ENCODE measurements at places on chromosomes 4 and X.

- DNase-seq, result peak; percentile 1
Observed at GRCh38 chrX:78514852-78515251, 144.3 kb downstream of the RTL3 start.

- no peak for DNase-seq
Observed at GRCh38 chrX:39580043-39580442, 517.7 kb downstream of the BCOR start.

DNA sequence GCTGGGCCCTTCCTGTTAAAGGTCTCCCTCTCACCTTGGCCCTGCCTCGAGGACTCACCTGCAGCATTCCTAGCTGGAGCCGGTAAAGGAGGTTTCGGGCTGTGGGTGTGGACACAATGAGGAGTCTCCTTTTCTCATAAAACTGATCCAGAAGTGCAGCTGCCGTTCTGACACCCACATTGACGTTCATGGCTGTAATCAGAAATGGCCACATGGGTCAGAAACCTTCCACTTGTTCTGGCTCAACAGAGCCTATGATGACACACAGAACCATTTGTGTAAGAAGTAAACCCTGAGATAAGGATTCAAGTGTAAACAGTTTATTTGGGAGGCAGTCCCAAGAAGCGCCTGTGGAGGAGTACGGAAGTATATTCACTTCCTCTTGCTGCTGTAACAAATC lies 63.8 kb downstream of the SRPX start:
- DNase-seq, result no peak

GRCh38 chrX:68932611-68933010 lies 103.8 kb downstream of the EFNB1 start:
- DNase-seq, result no peak

- DNase-seq, result no peak
Observed at GRCh38 chr4:174156239-174156826, 127.1 kb downstream of the FBXO8 start.

DNA sequence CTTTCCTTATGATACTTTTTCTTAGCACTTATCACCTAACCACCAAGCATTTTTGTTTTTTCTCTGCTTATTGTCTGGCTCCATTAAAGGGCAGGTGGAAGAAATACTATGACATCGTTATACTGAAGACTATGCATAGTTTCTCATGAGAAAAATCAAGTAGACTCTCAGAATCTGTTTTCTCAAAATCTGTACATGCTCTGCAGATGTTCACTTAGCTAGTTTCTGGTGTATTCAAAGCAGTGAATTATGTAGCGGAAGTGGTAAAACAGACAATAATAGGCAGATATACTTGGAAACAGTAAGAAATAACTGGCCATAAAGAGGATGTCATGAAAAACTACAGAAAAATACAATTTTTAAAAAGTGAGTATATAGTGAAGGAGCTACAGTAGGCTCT lies 146.0 kb downstream of the STIM2 start:
- no peak for DNase-seq

DNA sequence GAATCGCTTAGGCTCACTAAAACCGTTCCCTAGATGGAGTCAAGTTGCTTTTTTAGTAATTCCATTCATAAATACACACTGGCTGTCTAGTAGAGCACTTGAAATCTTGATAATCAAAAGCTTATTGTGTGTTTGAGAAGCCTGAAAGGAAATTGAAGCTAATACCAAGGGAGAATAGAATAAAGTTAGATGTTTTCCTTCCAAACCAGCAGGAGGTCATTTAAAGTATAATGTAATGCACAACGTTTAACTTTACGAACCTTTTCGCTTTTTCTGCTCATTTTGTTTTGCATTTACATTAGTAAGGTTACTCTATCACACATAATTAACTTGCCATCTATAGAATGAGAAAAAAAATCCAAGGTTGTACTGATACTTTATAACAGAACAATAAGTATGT lies 440.9 kb downstream of the NKX6-1 start:
- no peak for DNase-seq

- peak; percentile 49 for DNase-seq
Observed at GRCh38 chr4:112515198-112516065, 548 bp downstream of the NEUROG2 start.

GRCh38 chr4:159828687-159829086 lies 725.8 kb downstream of the RAPGEF2 start:
- DNase-seq, result no peak

- no peak for DNase-seq
Observed at GRCh38 chr4:61128682-61129081, 71.4 kb upstream of the ADGRL3 start.

DNA sequence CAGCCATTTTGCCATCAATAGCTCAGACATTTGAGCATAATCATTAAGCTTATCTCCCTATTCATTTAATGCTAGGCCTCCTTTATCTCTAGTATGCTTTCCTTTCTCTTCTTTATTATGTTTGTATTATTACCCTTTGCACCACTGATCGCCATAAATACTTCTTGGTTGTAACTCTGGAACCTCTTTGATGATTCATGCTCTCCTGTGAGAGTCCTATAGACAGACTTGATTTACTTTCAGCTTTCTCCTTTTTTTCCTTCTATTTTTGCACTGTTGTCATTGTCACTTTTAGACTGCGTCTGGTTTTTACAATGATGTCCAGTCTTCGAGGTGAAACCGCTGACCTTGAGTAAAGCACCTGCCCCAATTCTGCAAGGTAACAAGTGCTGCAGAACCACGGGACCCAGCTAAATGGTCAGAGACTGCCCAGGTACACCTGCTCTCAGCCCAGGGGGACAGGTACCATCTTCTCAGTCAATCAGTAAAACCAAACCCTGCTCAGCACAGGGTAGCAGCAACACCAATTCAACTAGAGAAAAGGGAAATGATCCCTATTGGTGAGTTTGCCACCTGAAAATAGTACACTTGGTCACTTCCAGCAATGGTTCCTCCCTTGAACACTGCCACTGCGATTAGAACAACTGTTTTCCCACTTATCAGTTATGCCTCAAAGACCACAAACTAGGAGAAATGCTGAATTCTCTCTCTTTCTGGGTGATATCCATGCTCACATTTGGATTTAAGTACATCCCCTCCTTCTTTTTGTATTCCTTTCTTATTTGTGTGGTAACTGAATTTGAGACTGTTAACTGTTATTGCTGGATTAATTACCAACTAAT lies 125.1 kb downstream of the MAML3 start:
- DNase-seq, result no peak

GRCh38 chr4:103996637-103997036 lies 276.9 kb upstream of the TACR3 start:
- no peak for DNase-seq

- no peak for DNase-seq
Observed at GRCh38 chrX:37997096-37997495, 9.3 kb upstream of the SYTL5 start.

DNA sequence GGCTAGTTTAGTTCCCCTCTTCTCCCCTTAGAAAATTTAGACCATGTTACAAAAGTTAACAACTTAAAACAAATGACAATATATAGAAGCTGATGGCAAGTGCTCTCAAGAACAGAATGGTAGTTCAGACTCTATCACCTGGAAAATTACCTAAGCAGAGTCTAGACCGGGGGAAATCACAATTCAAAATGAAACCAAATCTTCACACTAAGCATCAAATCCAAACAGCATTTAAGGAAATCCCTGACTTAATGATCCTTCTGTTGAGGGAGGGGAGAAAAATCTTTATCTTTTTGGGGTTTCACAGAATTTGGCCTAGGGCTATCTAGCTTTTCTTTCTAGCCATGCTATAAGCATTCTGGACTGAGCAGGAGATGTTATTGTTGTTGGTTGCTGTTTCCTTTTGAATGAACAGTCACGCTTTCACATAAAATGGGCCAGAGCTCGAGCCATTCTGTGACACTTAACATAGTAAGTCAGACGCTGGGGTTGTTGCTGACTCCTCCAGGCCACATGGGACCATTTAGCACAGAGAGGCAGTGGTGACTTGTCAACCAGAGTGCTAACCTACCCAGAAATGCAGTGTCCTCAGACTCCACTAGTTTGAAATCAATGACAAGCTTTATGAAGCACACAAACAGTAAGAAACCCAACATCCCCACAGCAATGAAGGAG lies 16.0 kb upstream of the LSM6 start:
- no peak for DNase-seq

GRCh38 chr4:123587983-123588494 lies 191.4 kb downstream of the SPRY1 start:
- DNase-seq, result no peak

DNA sequence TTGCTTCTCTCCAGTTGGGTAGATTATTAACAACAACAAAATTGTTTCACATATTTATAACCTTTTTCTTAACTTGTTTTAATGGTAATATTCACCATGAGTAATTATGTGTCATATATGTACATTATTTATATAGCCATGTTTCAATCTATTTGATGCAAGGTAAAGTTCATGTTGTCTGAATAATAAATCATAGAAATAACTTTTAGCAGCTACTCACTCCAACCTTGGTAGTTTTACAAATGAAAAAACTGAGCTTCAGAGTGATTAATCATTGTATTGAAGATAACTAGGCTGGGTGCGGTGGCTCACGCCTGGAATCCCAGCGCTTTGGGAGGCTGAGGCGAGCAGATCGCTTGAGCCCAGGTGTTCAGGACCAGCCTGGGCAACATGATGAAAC lies 46.0 kb downstream of the TMA16 start:
- no peak for DNase-seq

DNA sequence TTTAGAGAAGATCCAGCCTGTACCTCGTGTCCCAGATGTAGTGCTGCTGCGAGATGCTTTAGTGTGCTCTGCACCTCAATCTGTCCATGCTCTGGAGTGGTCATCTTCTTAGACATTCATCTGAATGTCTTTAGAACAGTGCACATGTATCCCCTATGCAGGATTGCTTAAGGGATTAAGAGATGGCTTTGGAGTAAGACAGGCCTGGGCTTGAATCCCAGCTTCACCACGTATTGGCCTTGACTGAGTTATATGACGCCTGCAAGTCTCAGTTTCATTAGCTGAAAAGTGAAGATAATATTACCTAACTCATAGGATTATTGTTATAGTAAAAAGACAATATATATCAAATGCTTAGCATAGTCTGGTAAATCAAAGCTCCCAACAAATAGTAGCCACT lies 98.3 kb downstream of the NFKB1 start:
- no peak for DNase-seq
